ENCODE measurements at places on chromosomes 1 and 21.

DNA sequence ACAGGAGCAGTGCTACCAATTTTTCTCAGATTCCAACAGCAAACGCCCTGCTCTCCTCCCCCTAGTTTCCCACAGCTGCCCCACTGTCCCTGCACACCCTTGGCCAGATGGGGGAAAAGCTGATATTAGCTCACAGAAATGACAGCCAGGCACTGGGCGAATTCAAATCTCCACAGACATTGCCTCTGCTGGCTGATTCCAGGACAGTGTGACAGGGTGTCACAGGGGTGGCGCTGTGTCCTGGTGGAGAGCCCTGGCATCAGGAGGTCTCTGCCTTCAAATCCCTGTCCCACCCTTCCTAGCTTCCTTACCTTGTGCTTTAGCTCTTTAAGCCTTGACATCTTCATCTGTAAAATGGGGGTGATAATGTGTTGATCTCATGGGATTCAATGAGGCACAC lies 10.4 kb downstream of the OLIG1 start:
- DNase-seq: no peak

DNA sequence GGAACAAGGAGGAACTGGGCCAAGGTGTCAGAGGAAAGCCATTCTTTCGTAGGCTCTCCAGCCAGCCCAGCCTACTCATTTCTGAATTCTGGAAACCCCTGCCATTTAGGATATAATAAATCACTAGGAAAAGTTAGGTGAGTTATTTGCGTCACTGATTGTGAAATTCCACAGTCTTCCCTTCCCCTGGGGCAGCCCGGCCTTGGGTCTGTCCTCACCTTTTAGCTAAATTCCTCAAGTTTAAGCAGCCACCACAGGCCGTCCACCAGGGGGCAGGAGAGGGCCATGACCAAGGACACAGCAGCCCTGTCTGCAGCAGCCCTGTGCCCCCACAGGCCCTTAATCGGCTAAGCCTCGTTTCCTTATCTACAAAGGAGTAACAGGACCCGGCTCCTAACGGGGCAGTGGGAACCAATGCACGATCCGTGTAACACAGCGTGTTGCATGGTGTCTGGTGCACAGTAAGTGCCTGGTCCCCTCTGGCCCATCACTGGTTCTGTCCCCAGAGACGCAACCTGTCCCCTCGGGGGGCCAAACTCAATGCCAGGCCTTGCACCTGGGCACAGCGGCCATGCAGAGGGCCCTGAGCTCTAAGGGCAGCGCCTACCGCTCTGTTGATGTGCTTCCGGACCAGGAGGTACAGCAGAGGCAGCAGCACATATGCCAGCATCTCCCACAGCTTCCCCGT lies 18.1 kb downstream of the GPR157 start:
- DNase-seq: peak; percentile 93

- peak; percentile 53 for DNase-seq
These were observed 229.7 kb upstream of the CACYBP start for GRCh38 chr1:174769961-174770549.

GRCh38 chr1:178946855-178947676 lies 76.2 kb upstream of the ANGPTL1 start:
- no peak for DNase-seq

All from hepatocyte (in vitro differentiated cells).